ENCODE measurements at places on chromosomes 5 and 9.

DNA sequence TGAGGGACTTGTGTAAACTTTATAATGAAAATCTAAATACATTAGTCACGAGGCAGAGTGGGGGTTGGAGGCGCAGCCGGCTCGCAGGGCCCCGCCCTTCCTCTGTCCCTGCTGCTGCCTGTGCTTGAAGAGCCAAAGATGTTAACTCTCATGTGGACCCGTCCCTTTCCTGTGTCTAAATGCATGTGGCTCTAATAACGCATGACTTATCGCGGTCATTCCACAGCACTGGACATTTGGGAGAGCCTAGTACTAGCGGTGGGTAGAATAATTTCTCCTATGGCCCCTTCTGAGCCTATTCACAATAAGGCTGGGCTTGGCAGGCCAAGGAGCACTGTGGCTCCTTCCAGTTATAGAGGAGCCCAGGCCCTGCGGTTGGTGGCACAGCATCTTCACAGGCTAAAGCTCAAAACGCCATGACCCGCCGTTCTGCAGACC is 82.3 kb upstream of the SIMC1 start:
- DNase-seq = no peak

DNA sequence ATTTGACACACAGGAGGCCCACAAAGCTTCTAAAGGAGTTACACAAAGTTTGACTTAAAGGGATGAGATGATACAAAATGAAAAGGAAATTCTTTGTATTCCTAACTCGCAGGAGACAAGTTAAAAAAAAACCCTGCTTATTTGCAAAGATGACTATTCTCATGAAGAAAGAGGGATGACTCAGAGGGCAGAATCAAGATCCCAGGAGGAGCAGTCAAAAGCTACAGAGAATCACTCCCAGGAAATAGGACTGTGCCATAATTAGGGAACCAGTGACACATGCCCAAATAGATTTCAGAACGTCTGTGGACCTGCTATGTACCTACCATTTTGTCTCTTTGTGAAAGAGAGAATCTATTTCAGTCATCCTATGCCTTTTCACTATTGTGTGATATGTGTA is 103.5 kb upstream of the ARRDC3 start:
- DNase-seq = no peak

DNA sequence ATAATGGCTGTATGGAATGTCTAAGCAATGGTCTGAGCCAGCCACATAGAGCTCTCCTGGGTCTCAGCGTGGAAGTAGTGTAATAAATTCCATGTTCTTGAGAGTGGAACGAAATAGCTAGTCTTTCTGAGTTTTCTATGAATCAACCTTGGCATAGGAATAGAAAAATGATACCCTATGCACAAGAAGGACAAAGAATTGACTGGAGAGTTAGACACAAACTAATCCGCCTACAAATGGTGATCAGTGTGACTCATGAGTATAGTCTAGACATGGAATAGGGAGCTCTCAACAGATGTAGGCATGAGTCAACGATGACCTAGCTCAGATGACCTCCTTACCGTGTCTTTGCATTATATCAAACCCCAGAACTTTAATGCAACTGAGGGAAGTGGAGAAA is 256.8 kb upstream of the GRIN3A start:
- no peak for DNase-seq

GRCh38 chr9:126377536-126377935 is 50.9 kb downstream of the MVB12B start:
- no peak for DNase-seq

- DNase-seq = no peak
These were observed 19.2 kb downstream of the RNF180 start for GRCh38 chr5:64184832-64185231.

Measured in adrenal gland (tissue), 19 donors.